ENCODE measurements at places on chromosomes 12 and 14.

- DNase-seq: no peak
Measured at GRCh38 chr12:43760396-43760795, 1.6 kb downstream of the IRAK4 start.

DNA sequence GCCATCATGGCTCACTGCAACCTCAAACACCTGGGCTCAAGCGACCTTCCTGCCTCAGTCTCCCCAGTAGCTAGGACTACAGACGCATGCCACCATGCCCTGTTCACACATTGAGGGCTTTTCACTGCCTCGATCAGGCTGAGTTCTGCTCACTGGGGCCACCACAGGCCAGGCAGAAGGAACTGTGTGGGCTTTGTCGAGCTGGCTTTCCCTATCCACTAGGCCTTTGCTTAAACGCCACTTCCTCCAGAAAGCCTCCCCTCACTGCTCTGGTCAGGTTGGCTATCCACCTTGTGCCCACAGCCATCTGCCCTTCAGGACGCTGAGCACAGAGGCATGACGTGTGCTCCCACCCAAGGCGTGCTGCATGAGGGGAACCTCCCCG is 45.2 kb downstream of the MLXIP start:
- no peak for DNase-seq

GRCh38 chr12:79200176-79200575 is 335.6 kb downstream of the SYT1 start:
- peak; percentile 60 for DNase-seq

DNA sequence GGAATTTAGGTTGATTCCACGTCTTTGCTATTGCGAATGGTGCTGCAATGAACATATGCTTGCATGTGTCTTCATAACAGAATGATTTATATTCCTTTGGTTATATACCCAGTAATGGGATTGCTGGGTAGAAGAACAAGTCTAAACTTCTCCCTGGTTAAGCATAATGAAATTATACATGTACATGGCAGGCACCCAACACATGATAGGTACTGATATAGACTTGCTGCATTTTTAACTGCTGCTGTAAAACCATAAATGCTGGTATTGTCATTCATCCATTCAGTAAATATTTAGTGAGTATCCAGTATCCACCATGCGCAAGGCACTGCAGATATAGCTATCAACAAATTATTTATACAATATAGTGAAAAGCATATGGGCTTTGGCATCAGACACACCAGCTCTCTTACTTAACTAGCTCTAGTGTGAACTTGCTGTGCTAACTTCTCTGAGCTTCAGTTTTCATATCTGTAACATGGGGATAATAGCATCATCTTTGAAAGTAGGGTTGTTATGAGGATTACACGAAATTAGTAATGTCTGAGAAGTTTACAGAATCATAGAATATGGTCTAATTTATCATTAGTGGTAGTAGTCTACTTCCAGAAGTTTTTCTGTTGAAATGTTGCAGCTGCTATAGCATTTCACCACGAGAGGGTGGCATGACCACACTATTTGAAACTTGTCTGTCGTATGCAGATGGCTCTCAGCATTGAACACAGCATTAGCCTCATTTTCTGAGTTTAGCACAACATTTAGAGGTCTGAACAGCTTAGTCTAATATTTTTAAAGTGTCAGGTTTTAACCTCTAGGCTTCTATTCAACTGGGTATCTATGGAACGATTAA is 32.0 kb upstream of the SEL1L start:
- DNase-seq: no peak

DNA sequence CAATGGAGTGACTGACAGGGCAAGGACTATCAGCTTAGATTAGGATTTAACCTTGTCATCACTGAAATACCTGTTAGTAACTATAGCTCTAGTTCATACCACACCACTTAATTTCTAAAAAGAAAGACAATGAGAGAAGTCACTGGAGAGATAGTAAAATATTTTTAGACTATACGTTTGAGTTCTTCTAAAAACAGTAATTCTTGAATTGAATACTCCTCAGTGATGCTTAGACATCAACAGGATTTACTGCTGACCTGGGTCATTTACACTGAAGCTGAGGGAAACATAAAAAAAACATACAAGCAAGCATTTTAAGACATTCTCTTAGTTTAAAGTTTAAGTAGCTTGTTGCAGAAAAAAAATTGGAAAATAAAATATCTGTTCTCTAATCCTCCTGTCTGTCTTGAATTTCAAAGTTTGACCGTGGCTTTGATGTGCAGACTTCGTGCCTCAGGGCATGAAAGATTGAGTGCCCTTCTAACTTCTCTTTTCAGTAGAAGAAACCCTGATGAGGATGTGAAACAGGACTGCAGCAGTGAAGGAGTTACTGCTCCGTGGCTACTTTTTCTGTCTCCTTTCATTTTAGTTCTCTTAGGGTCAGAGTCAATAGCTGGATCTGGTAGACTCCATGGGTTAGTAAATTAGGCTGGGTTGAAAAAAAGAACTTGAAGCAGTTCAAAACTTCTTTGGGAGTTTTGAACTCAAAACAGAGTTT is 172.2 kb downstream of the PTPRO start:
- DNase-seq: no peak

- DNase-seq: no peak
Measured at GRCh38 chr14:89107626-89108025, 283.2 kb downstream of the TTC8 start.

DNA sequence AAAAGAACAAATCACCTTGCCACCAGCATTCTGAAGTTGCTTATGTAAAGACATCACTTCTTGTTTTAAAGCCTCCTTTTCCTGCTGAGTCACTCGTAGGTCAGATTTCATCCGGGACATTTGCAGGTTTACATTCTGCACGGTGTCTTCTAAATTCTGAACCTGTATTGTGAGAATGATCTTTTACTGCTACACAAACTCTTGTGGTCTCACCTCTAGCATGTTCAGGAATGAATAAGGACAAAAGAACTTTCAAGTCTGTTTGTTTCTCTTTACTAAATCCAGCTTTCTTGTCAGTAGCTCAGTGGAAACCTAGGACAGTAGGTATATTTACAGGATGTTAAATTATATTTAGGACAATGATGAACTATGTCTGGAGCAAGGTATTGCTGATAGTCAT is 73.5 kb upstream of the SAV1 start:
- DNase-seq: no peak

DNA sequence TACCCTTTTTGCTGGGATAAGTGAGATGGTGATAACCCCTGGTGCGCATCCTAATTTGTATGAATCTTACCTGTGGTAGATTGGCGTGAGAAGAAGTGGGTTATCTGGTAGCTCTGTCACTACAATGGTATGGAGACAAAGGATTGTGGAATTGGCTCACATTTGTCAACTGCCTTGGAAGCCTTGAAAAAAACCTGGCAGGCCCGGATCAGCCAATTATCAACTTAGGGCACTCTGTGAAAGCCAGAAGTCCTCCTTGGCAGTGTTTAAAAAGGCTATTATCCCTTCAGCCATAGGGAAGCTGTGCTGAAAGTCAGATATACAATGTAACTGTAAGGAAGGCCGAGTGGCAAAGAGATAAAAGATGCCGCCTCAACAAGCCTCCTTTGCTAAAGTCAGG is 56.5 kb downstream of the WASHC3 start:
- no peak for DNase-seq

Data from NCI-H446 treated with DMSO at 0.1 percent for 48 hours (cell line).